ENCODE measurements at places on chromosomes 13 and 19.

GRCh38 chr19:18433735-18434398 is 4.1 kb downstream of the ISYNA1 start:
- no peaks in the 10 kb centered on the region for H3K36me3 ChIP-seq
- no peaks in the 10 kb centered on the region for H3K27me3 ChIP-seq
- H3K4me1 ChIP-seq = peaks cover 27% of the 10 kb centered on the region
- H3K27ac ChIP-seq = no peak overlapping the region
- no peak overlapping the region for H3K4me3 ChIP-seq

DNA sequence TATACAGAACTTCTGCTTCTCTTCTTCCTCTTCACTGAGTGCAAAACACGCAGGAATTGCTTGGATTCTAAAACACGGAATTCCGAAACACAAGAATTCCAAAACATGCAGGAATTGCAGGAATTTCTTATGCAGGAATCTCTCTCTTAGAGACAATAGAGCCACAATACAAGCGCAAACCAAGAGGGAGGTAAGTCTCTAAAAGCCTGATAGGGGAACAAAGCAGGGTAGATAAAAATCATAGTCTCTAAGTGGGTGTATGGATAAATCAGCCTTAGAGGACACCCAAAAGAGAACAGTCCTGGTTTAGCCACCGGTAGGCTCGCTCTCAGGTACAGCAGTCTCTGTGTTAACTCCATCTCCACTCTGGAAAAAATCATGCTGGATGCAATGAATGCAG is 112.9 kb downstream of the LHFPL6 start:
- H3K36me3 ChIP-seq = no peaks in the 10 kb centered on the region
- H3K4me1 ChIP-seq = no peaks in the 10 kb centered on the region
- H3K27me3 ChIP-seq = peaks cover 3% of the 10 kb centered on the region

DNA sequence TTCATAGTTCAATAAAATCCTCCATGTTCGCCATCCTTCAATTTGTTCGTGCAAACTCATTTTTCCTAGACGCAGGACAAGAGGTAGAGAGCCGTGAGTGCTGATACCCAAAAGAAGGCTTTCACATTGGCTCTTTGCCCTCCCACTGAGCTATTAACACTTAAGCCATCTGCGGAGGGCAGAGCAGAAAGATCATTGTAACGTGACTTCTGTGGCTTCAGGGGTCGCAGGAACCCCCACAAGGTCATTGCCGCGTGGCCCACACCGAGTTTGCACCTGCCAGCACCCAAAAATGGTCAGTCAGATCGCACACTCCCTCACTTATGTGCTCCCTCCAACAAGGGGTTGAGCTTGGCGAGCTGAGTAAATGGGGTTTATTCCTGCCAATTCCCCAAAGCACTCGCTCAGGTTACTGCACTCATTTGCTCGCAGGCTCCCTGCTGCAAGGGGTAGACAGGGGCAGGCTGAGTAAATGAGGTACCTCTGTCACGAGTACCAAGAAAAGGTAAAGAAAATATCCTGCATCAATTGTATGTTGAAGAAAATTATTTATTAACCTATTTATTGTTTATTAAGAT is 144.1 kb downstream of the PRR20E start:
- no peak for DNase-seq
- H3K4me1 ChIP-seq = no peaks in the 10 kb centered on the region
- no peak overlapping the region for H3K27ac ChIP-seq
- H3K27me3 ChIP-seq = no peaks in the 10 kb centered on the region
- H3K4me3 ChIP-seq = no peak overlapping the region

DNA sequence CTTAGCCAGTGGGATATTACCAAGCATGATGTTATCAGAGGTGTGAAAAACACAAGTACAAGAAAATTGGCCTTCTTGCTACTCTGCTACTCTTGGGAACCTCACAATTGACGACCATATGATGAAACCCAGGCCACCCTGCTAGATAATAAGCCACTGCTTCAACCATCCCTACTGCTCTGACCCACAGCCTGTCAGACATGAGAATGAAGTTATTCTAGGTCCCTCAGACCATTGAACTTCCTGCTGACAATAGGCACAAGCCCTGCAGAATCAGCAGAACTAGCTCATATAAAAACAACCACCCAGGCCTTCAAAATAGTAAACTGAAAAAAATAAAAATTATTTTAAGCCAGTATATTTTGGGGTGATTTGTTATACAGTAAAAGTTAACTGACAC is 559.9 kb downstream of the KCTD12 start:
- no peak for DNase-seq
- no peaks in the 10 kb centered on the region for H3K4me1 ChIP-seq

DNA sequence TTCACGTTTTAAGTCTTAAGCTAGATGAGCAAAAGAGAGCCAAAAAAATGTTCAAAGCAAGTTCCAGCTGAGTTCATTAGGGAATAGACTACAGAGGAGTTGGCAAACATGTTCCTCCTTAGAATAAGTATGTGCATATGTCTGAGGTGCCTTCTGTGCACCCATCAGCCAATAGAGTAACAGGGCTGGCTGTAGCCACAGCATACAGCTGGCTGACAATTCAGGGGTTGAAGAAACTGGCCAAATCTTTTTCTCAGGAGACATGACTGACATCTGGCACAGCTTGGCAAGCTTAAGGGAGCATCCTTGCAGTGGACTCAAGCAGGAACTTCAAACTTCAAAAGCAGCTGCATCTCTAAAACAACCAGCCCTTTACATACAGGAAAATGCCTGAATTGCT is 414.8 kb upstream of the PCDH20 start:
- DNase-seq = no peak
- no peak overlapping the region for H3K4me3 ChIP-seq
- H3K36me3 ChIP-seq = no peaks in the 10 kb centered on the region
- no peaks in the 10 kb centered on the region for H3K4me1 ChIP-seq

- H3K4me1 ChIP-seq = peaks cover 44% of the 10 kb centered on the region
- H3K36me3 ChIP-seq = peaks cover 22% of the 10 kb centered on the region
- DNase-seq = peak; percentile 92
- no peaks in the 10 kb centered on the region for H3K27me3 ChIP-seq
These were observed 1.9 kb upstream of the HNRNPL start for GRCh38 chr19:38851622-38852230.

DNA sequence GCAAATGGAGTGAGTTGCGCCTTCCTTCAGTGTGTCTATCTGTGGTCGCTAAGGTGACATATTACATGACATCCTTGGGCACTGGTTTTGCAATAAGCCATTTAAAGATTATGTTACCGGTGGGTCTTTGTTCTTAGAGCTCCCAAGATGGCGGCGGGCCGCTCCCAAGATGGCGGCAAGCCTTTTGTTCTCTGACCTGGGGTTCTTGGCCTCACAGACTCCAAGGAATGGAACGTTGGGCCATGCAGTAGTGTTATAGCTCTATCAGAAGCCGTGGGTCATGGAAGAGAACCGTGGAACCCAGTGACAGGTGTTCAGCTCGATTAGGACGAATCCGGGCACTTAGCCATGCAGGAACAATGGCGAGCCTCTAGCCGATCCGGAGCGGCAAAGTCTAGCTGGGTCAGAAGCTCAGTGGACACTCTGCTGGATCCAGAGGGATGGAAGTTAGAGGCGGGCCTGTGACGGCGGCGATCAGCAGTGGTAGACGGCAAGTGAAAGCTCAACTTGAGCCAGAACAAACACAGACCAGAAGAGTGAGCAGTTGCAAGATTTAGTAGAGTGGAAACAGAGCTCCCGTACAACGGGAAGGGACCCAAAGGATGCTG is 188.6 kb downstream of the TEX29 start:
- no peaks in the 10 kb centered on the region for H3K27me3 ChIP-seq
- DNase-seq = no peak
- no peaks in the 10 kb centered on the region for H3K36me3 ChIP-seq
- H3K4me3 ChIP-seq = no peak overlapping the region
- H3K4me1 ChIP-seq = no peaks in the 10 kb centered on the region

DNA sequence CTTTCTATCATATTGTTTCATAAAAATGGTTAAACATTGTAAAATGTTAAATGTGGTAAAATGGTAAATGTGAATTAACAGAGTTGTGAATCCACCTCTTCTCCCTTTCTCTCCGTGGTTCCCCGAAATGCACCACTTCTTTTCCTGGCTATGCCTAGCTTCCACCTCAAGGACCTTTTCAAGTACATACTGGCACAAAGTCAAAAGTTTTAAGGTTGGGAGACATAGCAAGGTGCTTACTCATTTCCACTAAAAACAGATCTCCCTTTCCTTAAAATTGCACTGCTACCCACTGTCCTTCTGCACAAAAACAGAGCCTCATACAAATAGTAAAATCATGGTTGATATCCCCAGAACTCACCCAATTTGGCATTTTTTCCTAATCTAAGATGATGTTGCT is 558.2 kb downstream of the SLITRK6 start:
- no peaks in the 10 kb centered on the region for H3K36me3 ChIP-seq
- no peak overlapping the region for H3K27ac ChIP-seq
- H3K4me1 ChIP-seq = no peaks in the 10 kb centered on the region
- no peak for DNase-seq
- H3K27me3 ChIP-seq = no peaks in the 10 kb centered on the region

DNA sequence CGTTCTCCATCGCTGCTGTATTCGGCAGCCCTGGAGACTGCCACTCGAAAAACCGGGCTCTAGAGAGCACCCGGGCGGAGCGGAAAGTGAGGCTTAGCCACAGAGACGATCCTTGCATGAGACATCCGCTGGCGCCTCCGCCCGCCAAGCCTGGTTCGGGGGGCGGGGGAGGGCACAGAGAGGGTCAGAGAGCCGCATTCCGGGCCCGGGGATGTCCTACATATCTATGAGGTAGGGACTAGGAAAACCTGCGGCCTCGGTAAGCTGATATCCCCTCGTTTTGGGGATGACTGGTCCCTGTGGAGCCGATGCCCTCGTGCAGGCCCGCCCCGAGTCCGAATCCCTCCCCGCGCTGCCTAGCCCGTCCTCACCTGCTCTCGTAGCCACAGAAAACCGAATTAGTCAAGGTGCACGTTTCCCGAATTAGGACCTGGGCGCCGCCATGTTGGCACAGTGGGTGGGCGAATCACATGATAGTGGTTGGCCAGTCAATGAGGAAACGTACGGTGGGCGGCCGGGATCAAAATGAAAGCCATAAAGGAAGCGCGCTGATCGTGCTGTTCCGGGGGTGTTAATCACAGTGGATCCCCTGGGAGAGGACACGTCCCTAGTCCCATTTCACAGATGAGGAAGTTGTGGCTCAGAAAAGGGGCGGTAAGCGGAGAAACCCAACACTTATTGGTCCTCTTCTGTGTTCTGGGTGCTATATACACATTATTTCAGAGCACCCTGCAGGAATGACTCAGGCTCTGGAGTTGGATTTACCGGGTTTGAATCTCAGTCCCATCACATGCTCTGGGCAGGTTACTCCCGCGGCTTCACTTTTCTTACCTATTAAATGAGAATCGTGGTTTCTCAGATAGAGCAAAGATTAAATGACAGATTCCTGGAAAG is at the start of gene TRMT1:
TRMT1 (minus strand) TSS at position 459 of the 894 bp plus-strand sequence; CDS start at position 118, 341 bp downstream.
- peak within 1 kb of the TSS; percentile 81 for H3K4me3 ChIP-seq
- peak within 1 kb of the TSS; percentile 57 for H3K27ac ChIP-seq
- H3K4me1 ChIP-seq = peaks cover 36% of the 10 kb centered on the region
- peak; percentile 84 for DNase-seq

GRCh38 chr13:45949161-45949560 is 97.6 kb upstream of the SIAH3 start:
- H3K27me3 ChIP-seq = no peaks in the 10 kb centered on the region
- H3K36me3 ChIP-seq = no peaks in the 10 kb centered on the region
- no peak overlapping the region for H3K27ac ChIP-seq
- H3K4me3 ChIP-seq = no peak overlapping the region
- no peaks in the 10 kb centered on the region for H3K4me1 ChIP-seq
- DNase-seq = no peak
